ENCODE measurements at places on chromosomes 4 and X. TPM values are rescaled to one million over a fixed set of nuclear protein-coding genes. Genes with fewer than 3 reads are reported as not detected.

PGRMC1 gene
- total RNA-seq = 29.8 TPM

CXCL10 gene
- 0.27 TPM for total RNA-seq

ZNF732 gene
- total RNA-seq = not detected

TRIM2 gene
- 0.20 TPM for total RNA-seq

FAM149A gene
- 0.71 TPM for total RNA-seq

ADAM29 gene
- not detected for total RNA-seq

REELD1 gene
- 0.08 TPM for total RNA-seq

SLC7A11 gene
- total RNA-seq = 1.1 TPM

LARP7 gene
- total RNA-seq = 48.5 TPM

HELT gene
- total RNA-seq = not detected

NOX1 gene
- not detected for total RNA-seq

AWAT1 gene
- not detected for total RNA-seq

MAGEA9B gene
- total RNA-seq = not detected

GK gene
- total RNA-seq = 19.5 TPM

CHRDL1 gene
- not detected for total RNA-seq

TMPRSS11B gene
- not detected for total RNA-seq

TCEAL2 gene
- total RNA-seq = not detected

BTK gene
- total RNA-seq = not detected

NEUROG2 gene
- not detected for total RNA-seq

IQCM gene
- not detected for total RNA-seq

STK32B gene
- not detected for total RNA-seq

GABRE gene
- not detected for total RNA-seq

NDST4 gene
- not detected for total RNA-seq

AGTR2 gene
- not detected for total RNA-seq

NUP62CL gene
- total RNA-seq = 1.9 TPM

SLC9B1 gene
- total RNA-seq = 1.9 TPM

S100G gene
- not detected for total RNA-seq

MAGED4 gene
- total RNA-seq = 0.42 TPM

PSAPL1 gene
- not detected for total RNA-seq

PABPC1L2A gene
- not detected for total RNA-seq

SORBS2 gene
- not detected for total RNA-seq

INTU gene
- total RNA-seq = not detected

BEND4 gene
- 0.05 TPM for total RNA-seq

CABS1 gene
- total RNA-seq = not detected

ZCCHC18 gene
- total RNA-seq = 0.65 TPM

STOX2 gene
- not detected for total RNA-seq

EMCN gene
- total RNA-seq = not detected

GLRA3 gene
- not detected for total RNA-seq

FRMD7 gene
- total RNA-seq = not detected

Data from activated CD4-positive, alpha-beta T cell treated with anti-CD3 and anti-CD28 coated beads, Interleukin-2, amount 10 ng/mL, durations not matched to agents 7 days and 5 days (primary cell).